ENCODE measurements at places on chromosomes 4 and X. TPM values are rescaled to one million over a fixed set of nuclear protein-coding genes. Genes with fewer than 3 reads are reported as not detected.

KIT gene
- total RNA-seq: 23.3 TPM

MTHFD2L gene
- total RNA-seq: 10.5 TPM

MSANTD1 gene
- total RNA-seq: 0.99 TPM

GAGE12D gene
- total RNA-seq: not detected

CT45A2 gene
- total RNA-seq: not detected

F11 gene
- total RNA-seq: 1.6 TPM

SERTM2 gene
- 0.18 TPM for total RNA-seq

SPANXA1 gene
- not detected for total RNA-seq

CDS1 gene
- 18.3 TPM for total RNA-seq

GPR119 gene
- not detected for total RNA-seq

GRCh38 chr4:135274416-135274815 lies 1072.8 kb upstream of the PABPC4L start:
- no peak for DNase-seq

DNA sequence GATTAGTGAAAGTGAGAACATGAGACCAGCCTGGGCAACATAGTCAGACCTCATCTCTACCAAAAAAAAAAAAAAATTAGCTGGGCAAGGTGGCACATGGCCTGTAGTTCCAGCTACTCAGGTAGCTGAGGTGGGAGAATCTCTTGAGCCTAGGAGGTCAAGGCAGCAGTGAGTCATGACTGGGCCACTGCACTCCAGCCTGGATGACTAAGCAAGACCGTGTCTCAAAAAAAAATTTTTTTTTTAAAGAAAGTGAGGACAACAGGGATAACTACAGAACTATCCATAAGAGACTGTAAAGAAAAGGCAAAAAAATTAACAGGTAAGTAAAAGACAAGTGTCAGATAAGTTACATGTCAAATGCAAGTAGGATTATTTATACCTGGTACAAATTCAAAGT lies 13.5 kb upstream of the SPP1 start:
- no peak for DNase-seq

DNA sequence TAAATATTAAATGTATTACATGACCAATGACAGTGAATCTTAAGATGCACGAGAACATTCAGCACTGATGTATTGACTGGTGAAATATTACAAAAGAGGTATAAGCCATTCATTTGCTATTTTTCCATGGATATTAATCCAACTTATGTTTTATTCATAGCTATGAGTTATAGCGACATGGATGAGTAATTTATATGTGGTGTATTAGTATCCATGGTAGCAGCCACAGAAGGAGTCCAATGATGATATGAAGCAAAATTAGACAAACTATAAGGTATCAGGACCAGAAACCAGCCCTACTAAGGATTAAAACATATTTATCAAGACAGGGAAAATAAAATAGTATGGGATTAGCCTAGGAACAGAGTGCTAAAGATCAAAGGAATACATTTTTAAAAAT lies 50.7 kb downstream of the THAP9 start:
- no peak for DNase-seq

GRCh38 chr4:159235779-159236368 lies 133.0 kb downstream of the RAPGEF2 start:
- DNase-seq: no peak

- no peak for DNase-seq
Measured at GRCh38 chr4:90798948-90799347, 671.8 kb downstream of the CCSER1 start.

- DNase-seq: no peak
Measured at GRCh38 chr4:138052806-138053632, 189.1 kb downstream of the SLC7A11 start.

- DNase-seq: no peak
Measured at GRCh38 chr4:121143131-121143530, 21.0 kb downstream of the TNIP3 start.

DNA sequence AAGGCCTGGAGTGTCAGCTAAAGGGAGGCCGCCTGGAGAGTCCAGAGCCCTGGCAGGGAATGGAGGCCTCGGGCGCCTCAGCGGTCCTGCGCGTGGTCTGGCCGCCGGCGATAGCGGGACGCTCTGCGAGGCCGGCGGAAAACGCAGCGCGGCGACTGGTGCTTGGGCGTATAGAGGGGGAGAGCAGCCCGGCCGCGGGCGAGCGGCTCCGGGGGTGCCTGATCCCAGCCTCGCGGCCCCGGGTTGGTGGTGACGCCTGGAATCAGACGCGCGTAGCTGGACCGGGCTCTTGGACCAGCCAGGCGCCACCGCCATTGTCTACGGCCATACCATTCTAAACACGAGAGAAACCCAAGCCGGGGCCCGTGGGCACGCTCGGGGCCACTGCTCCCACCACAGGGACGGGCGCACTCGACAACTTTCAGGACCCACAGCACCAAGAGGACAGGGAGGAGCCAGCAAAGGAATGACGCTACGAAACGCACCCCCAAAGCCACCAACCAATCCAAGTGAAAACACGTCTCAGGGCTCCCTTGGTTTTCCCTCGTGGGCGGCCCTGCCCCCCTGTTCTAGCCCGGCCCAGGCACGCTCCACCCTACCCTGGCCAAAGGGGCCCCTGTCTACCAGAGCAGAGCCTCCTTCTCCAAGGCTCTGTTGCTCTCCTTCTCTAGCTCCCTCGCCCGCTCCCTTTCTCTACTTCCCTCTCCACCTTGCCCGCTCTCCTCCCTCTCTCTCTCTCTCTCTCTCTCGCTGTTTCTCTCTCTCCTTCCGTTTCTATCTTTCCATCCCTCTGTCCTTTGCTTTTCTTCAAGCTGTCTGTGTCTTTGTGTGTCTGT lies 7.8 kb downstream of the FRG2 start:
- DNase-seq: no peak

GRCh38 chr4:38149472-38149996 lies 189.3 kb downstream of the PTTG2 start:
- no peak for DNase-seq

- no peak for DNase-seq
Measured at GRCh38 chrX:12308420-12308819, 170.1 kb downstream of the FRMPD4 start.

DNA sequence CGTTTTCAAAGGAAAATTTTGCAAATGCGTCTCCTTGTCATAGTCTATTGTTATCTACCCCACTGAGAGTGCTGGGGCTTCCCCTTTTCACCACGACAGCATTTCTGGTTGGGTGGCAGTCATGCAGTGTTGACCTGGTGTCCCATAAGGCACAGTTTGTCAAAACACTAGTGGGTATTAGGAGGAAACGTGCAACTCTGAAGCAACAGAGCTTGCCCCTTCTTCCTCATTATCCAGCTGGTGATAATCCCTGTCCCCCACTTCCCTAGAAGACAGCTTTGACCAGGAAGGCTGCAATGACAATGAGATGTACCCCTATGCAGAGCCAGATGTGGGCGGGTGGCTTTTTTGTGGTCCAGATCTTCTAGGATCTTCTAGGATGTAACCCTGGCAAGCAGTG lies 1.8 kb downstream of the TBC1D1 start:
- DNase-seq: no peak

DNA sequence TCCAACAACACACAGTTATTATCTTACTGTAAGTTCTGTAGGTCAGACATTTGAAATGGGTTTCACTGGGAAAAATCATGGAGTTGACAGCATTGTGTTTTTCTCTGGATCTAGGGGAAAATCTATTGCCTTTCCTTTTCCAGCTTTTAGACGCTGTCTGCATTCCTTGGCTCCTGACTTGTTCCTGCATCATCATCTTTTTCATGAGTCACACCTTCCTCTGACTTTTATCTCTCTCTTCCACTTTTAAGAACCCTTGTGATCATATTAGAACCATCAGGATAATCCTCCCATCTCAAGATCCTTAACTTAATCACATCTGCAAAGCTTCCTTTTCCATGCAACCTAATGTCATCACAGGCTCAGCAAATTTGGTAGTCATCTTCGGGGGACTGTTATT lies 1454.8 kb downstream of the RPA4 start:
- DNase-seq: no peak

GRCh38 chr4:3066836-3067400 lies 7.4 kb downstream of the HTT-AS start:
- no peak for DNase-seq

- DNase-seq: no peak
Measured at GRCh38 chrX:16603822-16604221, 46.1 kb upstream of the S100G start.

DNA sequence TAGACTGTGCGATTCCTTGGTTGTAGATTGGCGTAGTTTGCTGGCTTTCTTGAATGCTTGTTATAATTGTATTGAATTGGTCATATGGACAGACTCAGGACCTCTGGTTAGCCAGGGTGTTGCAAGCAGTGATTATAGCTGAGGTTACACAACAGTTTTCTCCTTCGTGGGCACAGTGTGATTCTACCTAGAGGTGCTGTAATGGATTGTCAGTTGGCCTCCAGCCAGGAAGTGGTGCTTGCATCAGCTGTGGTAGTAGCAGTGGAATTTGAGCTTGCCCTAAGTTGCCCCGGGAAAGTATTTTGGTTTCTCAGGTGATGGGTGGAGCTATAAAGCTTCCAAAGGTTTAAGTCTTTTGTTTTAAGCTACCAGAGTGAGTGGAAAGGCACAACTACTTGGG lies 23.1 kb upstream of the GABRG1 start:
- DNase-seq: no peak

DNA sequence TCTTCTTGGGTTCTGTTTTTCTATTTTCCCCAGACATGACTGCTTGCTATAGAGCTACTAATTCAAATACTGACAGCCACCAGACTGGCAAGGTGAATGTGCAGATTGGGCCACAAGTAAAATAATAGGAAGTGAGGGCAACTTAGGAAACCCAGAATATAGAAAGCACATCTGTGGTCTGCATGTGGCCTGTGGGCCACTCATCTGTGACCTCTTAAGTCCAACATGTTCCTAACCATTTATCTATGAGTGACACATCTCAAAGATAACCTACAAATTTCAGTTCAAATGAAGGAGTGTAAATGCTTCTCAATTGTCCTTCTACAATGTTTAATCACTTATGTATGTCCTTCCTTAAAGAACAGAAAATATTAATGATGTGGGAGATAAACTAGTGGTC lies 128.9 kb downstream of the REELD1 start:
- DNase-seq: no peak

DNA sequence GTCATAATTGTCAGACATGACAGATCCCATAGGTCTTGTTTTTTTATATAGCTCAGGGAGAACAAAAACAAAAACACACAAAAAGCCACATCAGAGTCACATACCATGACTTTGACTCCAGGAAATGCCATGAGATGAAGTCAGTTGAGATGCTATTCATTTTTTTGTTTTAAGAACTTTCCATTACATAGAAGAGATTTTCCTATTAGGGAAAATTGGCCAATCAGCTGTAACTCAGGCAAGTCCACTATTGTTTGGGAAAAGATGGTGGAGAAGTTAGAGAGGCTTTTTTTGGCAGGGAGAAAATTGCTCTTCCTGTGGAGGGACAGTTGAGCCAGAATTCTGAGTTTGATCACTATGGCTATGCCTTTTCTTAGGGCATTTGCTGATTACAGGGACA lies 72.6 kb downstream of the SMARCA5 start:
- no peak for DNase-seq
